ENCODE measurements at places on chromosomes 1 and 21.
A peak's percentile ranks its signal among the peaks of the same experiment; 100 is the strongest.

- DNase-seq = peak; percentile 4
Observed at GRCh38 chr1:62514746-62515423, 78.0 kb downstream of the USP1 start.

DNA sequence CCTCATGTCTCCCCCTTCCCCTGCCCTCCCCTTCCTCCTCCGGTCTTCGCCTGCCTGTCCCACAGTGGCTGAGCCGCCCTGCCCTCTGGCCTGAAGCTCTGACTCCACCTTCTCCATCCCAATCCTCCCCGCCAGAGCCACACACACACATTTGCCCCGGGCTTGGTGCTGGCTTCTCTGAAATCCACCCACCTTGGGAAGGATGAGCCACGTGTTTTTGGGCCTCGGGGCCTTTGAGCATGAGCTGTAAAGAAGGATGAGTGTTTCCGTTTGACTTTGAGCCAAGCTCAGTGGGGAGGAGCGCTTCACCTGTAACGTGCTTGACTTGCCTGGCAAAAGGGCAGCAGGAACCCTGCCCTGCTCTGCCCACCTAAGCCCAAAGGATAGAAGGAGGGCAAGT is 295.1 kb downstream of the SIPA1L2 start:
- DNase-seq = no peak

DNA sequence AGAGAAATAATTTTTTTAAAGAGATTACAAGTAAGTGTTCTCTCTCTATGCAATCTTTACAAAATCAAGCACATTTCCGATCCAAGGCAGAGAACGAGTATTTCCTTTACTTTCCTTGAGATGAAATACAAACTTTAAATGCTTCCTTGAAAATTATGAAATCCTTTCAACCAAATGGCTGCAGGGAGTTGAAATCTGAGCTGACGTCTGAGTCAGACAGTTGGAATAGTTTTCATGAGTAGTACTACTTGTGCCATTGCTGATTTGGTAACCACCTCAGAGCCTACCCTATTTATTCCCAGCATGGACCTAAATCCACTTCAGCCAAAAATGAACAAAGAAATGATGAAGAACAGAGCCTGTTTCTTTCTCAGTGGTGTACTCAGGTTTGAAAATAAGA is 183.6 kb downstream of the GIPC2 start:
- DNase-seq = peak; percentile 84

- DNase-seq = no peak
Observed at GRCh38 chr1:153000294-153000693, 1.3 kb upstream of the SPRR3 start.

DNA sequence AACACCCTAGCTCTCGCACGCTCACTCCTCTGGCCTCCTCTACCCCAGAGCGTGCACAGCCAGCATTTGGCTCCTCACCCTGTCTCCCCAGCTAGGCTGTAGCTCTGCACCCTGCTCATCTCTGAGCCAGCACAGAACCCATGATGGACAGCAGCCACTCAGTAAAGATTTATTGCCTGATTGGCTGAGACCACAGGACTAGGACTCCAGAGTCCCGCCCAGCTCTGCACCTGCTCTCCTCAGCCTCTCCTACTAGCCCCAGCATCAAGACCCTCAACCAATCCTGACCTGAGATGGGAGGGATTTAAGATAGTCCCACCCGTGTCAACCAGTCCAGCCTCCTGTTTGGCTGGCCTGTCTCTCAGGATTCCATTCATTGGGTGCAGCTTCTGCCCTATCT is 9.3 kb downstream of the C1QB start:
- no peak for DNase-seq

- no peak for DNase-seq
Observed at GRCh38 chr1:206568779-206569352, 43.4 kb downstream of the EIF2D start.

GRCh38 chr21:37821092-37821491 is 95.2 kb downstream of the KCNJ6 start:
- no peak for DNase-seq

DNA sequence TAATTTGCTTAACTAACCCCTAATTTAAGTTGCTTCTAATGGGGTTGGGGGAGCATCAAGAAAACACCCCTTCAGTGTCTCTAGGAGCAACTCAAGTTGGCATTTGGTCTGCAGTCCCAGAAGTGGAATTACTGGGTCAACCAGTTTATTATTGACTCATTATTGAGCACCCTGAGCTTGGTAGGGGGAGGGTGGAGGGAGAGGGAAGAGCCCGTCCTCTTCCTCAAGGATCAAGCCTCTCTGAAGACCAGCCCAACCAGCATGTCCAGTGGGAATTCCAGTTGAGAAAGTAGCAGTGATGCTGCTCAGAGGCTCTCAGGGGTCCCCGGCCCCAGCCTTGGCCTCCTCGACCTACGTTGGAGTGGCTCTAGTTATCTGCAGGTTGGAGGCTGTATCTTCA is 2.1 kb upstream of the PLA2G2F start:
- no peak for DNase-seq

DNA sequence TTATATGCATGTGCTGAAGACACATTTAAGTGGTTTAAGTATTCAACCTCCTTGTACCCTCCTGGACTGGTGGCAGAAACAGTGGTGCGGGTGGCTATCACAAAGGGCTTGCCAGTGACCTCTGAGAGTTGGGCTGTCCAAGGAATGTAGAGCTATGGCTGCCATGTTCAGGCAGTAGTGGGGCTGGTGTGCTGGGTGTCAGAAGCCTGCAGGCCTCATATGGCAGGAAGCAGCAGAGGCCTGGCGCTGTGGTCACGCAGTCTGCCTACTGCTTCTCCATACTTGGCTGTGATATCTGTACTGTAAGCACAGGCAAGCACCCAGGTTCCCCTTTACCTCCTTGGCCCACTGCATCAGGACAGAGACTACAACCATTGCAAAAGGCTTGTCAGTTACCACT is 870.0 kb downstream of the LRRIQ3 start:
- no peak for DNase-seq

- peak; percentile 43 for DNase-seq
Observed at GRCh38 chr1:67937651-67938050, 104.4 kb upstream of the GNG12 start.

- DNase-seq = no peak
Observed at GRCh38 chr1:30169269-30169668, 554.1 kb downstream of the MATN1 start.

- peak; percentile 21 for DNase-seq
Observed at GRCh38 chr1:218742467-218743262, 397.5 kb downstream of the TGFB2 start.

- no peak for DNase-seq
Observed at GRCh38 chr1:110098222-110099026, 13.8 kb upstream of the UBL4B start.

DNA sequence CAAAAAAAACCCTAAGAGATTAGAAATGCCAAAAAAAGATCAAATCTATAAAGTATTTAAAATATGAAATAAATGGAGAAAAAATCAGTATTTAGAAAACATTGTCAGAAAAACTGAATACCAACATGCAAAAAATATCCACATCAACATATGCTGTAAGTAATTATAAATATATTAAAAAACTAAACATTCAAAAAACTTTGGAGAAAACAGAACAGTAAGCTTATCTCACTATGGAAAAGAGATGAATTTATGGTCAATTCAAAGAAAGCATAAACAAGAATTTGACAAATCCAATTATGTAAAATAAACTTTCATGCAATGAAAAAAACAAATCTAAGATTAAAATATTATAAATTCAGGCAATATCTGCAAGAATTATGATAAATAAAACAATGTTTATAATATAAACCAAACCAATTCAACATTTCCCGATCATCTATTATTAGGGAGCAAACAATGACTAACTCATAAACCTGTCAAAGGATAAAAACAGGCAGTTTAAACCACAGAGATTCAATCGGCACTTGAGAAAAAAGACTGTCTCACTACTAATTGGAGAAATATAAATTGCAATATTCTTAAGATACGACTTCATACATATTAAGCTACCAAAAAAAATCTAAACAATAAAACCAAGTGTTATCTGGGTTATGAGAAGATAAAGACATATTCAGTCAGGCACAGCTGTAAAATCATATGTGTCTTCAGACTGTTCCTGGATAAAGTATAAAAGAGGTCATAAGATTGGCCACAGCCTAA is 21.8 kb downstream of the EYA3 start:
- DNase-seq = no peak
